ENCODE measurements at places on chromosomes 1 and 21.

DNA sequence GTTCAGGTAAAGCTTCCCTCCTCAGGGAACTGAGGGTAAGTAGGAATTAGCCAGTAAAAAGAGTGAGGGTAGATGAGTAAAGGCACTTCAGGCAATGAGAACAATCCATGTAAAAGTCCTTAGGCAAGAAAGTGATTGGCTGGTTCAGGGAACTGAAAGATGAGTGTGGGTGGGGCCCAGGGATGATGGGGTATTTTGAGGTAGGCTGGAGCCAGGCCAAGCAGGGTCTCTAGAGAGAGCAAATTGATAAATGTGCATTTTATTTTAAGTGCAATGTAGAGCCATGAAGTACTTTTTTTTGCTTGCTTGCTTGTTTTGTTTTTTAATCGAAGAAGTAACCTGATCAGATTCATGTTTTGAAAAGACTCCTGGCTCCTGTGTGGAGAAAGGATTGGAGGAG, 26.5 kb downstream of the OSBPL9 start:
- no peak for DNase-seq

DNA sequence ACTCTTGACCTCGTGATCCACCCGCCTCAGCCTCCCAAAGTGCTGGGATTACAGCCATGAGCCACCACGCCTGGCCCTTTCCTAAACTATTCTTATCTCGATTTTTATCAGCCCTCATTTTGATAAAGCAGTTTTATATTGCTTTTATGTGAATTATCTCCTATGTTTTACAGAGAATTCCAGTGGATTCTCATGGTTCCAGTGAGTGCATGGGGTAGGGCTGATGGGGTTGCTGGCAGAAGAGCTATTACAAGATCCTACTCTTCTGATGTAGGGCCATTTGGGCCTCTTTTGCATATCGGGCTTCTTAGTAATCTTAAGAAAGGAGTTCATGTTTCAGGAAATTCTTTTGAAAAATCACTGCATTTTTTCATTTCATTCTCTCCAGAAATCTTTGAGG, 187.6 kb downstream of the PBX1 start:
- no peak for DNase-seq

GRCh38 chr1:66282343-66282852, 251.6 kb upstream of the SGIP1 start:
- DNase-seq, result peak; percentile 75

- DNase-seq, result peak; percentile 55
These were observed 144.7 kb upstream of the EDN2 start for GRCh38 chr1:41629141-41629540.

DNA sequence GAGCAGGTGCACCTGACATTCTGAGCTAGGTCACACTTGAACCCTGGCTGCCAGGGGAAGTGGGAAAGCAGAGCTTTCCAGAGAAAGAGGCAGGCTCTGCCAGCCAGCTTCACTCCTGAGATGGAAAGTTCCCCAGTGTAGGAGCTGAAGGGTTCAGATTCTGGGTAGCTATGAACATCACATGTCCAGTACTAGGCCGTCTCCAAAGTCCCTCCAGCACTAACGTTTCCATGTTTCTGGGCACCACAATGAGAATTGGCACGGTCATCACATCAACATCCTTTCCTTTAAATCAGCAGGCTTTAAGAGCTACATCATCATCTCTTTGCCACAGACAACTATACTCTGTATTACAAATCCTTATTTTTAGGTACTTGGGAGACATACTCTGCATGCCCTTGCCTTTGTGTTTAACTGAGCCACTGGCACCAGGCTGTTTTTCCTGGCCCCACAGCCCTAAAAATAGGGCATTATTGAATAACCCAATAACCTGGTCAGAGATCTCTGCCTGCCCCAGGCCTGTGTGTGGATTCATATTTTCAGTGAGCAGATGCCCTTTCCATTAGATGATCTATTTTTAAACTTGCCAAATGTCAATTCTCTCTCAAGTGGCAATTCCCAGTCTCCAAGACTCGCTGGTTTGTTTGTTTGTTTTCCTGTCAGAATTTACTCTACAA, 35.4 kb upstream of the USP24 start:
- DNase-seq, result no peak

Measured in fibroblast of skin of abdomen (primary cell).